NCI-H187 (cell line): ENCODE measurements at places on chromosomes 7 and 10.

GRCh38 chr10:112360308-112361270 is 13.3 kb upstream of the ACSL5 start:
- no peak for DNase-seq

DNA sequence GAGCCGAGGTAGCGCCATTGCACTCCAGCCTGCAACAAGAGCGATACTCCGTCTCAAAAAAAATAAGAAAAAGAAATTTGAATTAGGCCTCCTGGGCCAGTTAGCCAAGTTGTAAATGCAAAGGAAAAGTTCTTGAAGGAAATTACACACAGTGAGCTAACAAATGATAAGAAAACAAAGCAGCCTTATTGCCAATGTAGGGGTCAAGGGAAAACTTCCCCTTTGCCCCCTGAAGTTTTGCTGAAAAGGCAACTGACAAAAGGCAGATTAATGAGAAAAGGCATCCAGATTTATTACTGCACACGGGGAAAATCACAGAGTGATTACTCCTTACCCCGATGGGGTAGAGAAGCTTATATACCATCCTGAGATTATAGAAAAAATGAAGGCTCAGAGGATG is 70.3 kb downstream of the PAPSS2 start:
- no peak for DNase-seq

GRCh38 chr7:150405584-150406311 is 26.6 kb downstream of the ZNF775 start:
- DNase-seq: no peak

DNA sequence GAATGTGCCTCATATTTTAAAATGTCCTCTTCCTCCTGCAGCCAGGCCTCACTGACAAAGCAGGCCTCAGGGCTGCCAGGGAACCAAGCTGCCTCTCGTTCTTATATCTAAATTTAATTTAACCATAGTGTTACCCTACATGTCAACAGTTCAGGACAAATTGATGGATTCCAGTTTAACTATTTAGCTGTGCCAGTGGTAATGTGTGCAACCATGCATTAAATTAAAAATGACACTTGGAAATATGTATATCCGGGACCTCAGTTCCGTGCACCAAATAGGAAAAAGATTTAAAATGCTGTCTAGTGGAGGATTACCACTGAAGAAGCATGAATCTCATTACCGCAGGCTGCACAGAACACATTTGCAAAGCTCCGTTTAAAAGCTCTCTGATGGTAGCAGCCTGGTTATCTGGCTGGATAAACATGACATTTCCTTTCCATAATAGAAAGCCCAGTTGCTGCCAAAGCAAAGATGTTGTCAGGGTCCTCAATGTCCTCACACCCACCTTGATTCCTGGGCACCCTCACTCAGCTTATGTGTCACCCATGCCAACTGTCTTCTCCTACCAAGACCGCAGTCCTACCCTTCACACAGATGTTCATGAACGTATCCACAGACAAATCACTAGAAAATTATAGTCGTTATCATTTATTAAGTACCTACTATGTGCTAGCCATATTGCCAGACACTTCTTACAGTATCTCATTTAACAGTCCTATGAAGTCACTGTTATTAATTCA is 73.3 kb upstream of the FRMD4A start:
- no peak for DNase-seq

- DNase-seq: no peak
Measured at GRCh38 chr10:18650404-18650997, 886 bp downstream of the NSUN6 start.

DNA sequence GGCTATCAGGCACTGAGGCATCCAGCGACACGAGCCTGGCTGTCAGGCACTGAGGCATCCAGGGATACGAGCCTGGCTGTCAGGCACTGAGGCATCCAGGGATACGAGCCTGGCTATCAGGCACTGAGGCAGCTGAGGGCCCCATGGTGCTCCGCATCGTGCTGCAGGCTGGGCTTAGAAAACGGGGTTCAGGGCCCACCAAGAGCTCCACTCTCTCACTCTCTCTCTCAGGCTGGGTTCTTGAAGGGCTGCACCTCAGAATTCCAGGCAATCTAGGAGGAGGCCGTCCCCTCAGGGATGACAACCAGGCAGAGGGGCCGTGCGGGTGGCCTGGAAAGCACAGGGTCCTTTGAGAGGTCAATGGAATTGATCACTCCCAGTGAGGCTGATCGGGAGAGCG is 69.0 kb downstream of the CFAP46 start:
- no peak for DNase-seq

DNA sequence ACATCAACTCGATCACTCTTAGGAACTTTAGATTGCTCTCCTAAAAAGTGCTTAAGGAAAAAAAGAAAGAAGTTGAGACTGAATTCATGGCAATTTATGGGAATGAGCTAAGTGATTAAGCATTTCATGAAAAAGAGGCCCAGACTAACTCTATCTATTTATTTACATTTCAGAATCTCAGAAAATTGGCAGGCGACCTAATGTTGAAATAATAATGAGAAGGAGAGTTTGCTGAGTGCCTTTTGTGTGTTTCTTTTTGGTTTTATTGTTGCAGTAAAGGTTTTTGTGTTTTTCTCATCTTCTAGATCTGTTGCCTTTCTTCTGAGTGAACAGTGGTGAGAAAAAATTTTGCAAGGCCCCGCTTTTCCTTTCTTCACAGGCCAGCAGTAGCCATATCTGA is 3.8 kb downstream of the GRK5 start:
- no peak for DNase-seq

DNA sequence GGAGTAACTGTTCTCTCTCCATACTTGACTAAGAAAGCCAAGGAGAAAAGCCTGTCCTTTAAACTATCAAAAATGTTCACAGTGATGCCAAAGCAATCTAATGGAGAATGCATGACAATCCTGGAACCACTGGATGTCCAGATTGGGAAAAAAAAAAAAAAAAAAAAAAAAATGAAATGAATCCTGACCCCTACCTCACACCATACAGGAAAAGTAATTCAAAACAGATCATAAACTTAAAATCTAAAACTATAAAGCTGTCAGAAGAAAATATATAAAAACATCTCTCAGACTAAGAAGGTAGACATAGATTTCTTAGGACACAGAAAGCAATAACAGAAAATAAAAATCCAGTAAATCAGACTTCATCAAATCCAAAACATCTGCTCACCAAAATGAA is 18.4 kb downstream of the FBXW4 start:
- DNase-seq: no peak

DNA sequence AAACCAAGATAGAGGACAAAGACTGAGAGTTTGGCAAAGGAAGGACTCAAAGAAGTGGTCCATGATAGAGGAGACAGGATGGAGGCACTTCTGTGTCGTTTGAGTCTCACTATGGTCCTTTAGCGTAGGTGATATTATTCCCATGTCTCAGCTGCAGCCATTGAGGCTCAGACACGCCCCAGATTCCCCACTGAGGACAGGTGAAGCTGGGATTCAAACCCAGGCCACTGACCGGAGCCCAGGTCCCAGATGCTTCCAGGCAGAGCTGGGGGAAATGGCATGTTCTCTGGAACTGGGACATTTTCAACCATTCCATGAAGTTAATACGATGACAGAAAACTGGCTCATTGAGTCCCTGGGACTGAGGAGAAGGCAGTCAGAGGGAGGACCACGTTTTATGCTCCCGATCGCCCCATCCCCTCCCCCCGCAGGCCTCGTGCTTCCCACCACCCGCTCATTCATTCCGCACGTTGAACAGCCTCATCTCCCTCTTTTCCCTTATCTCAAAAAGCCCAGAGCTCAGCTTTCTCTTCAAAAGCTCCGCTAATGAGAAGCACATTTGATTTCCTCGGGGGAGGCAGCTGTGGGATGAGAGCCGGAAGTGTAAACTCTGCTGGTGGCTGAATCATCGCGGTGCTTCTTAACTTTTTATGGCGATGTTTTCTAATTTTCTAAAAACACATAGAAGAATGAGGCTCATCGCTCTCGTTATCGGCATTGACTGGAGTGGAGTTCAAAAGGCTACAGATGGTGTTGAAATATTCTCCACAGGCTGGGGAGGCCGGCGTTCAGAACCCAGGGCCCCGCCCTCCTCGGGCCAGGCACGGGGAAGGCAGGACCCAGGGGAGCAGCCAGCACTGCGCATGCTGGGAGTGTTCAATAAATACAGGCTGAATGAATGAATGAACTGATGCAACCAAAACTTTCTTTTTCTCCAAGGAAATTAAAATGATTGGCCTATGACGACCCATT is 64.0 kb downstream of the OAT start:
- DNase-seq: no peak

DNA sequence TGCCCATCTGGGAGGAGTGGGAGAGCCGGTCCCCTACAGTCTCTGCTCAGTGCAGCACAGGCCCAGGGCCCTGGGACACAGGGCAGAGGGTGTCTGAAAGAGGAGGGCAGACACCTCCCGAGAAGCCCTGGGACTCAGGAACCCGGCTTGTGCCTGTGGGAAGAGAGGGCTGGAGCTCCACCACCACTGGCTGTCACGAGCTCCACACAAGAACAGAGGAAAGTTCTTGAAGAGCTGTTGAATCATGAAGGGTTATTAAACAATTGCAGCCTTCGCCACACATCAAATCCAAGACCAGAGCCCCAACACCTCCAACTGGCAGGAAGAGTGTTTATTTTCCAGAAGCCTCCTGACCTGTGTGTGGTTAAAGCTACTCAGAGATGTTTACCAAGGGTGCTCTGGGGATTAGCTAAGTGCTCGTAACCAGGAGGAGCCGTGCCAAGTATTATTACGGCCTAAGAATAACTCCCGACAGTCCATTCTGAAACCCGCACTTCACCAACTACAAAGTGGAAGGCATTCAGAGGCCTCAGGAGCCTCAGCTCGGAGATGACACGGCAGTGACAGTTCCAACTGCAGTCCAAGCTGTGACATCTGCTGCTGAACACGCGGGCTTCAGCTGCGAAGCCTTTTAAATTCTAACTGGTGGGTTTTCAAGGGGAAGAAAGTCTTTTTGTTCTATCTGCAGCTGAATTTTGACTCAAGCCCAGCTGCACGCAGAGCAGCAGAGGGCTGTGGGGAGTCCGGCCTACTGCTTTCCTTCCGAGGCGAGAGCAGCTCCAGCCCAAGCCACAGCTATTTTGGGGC is 75.1 kb downstream of the MAD1L1 start:
- DNase-seq: peak; percentile 95

- no peak for DNase-seq
Measured at GRCh38 chr10:72946963-72947362, 7.6 kb downstream of the PLA2G12B start.

DNA sequence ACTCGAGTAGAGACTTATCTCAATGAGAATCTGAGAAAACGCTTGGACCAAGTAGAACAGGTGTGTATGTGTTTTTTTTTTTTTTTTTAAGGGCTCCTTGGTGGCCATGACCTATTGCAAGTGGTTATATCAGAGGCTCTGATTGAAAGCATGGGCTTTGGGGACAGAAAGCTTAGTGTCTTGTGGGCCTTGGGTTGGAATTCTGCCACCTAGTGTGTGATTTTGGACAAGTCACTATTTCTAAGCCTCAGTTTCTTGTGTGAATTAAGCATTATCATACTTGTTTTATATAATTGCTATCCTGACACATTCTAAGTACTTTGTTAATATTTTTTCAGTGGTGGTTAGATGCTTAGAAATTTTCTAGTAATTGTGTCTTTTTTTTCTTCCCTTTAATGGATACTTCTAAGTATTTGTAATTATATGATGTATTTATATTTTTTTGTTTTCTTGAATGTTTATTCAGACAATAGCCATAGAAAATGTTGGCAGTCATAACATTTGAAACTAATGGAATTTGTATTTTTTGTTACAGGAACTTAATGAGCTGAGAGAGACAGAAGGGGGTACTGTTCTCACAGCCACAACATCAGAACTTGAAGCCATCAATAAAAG is 33.1 kb downstream of the SMC3 start:
- no peak for DNase-seq

- no peak for DNase-seq
Measured at GRCh38 chr10:31100115-31100601, 68.5 kb upstream of the ZNF438 start.

DNA sequence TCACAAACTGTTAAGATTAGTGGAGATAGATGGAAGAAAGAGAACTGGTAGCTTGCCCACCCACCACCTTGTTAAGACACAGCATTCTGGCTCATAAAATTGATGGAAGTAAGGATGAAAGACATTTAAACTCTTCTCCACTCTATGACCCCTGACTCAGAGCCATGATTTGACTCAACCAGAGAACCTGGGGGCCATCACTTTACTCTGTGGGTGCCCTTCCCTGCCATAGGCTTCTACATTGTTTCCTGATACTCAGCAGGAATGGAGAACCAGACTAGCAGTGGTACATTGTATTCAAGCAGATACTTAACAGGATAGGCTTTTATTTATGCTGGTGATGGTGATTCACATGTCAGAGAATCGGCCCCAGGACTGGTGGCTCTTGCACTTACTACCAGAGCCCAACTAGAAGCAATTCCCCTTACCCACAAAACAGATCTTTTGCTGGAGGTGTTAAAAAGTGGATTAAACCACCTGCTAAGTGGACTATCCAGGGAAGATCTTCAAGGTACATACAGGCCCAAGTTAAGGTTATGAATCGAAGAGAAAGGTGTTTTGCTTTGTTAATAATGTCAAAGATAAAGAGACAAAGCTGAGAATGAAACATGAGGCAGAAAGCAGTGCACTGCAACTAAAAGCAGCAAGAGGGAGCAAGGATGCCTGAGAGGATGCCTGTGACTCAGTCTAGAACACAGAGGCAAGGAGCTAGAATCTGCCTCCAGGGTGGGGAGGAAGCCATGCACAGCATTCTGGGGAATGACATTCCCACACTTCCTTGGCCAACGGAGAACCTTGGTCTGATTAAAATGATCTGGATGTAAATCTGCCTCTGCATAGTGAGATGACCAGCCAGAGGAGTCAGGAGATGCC is 36.0 kb upstream of the GLI3 start:
- no peak for DNase-seq

- no peak for DNase-seq
Measured at GRCh38 chr10:86345296-86345858, 21.2 kb downstream of the GRID1 start.

DNA sequence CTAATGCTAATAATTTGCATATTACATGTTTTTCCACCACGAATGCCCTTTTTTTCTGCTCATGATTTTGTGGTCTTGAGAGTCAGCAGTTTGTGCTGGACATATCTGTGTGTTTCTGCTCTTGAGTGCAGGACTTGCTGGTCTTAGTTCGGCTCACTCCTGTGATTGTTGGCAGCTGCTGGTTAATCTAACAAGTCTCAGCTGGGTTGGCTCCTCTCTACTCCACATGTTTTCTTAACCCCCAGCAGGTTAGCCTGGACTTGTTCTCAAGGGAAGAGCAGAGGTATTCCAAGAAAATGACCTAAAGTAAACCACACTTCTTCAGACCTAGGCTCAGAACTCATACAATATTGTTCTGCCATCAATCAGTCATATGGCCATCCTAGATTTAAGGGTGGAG is 1238.9 kb downstream of the XPNPEP1 start:
- no peak for DNase-seq

- no peak for DNase-seq
Measured at GRCh38 chr7:115356139-115356746, 434.3 kb downstream of the MDFIC start.

GRCh38 chr7:75957021-75957736 is 37.2 kb downstream of the TMEM120A start:
- DNase-seq: no peak

DNA sequence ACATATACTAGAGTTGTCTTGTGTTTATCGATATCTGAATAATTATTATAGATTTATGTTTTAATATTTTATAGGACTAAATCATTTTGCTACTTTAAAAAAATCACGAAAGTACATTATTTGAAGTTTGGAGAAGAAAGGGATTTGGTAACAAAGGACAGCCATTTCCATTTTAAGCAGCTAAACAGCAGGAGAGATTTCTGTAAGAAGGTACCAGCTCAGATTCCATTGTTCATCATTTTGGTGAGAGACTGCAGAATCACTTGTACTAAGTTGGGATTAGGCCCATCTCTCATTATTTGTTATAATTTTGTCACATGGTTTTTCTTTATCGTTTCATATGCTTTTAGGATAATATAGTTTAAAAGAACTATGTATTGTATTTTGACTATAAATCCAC is 46.7 kb downstream of the PALS2 start:
- no peak for DNase-seq
